T-helper 1 cell treated with Interleukin-12 subunit alpha and Interleukin-12 subunit beta and Interleukin-4 antibody, amounts not matched to agents 30 ng/mL and 1 ng/mL, for 36 hours (primary cell): ENCODE measurements at places on chromosomes 3 and 15. TPM values are rescaled to one million over a fixed set of nuclear protein-coding genes. Genes with fewer than 3 reads are reported as not detected.

RUVBL1 gene
- 58.3 and 58.8 TPM in 2 replicates for total RNA-seq

MYRIP gene
- total RNA-seq, result not detected in 2 replicates

GMPS gene
- total RNA-seq, result 75.2 and 89.2 TPM in 2 replicates

OR5K3 gene
- total RNA-seq, result not detected in 2 replicates

INKA1 gene
- 0.27 and 0.73 TPM in 2 replicates for total RNA-seq

NME9 gene
- 0.71 TPM in 1 of 2 replicates, not detected in the other for total RNA-seq

ZNF502 gene
- 0.49 and 0.56 TPM in 2 replicates for total RNA-seq

EFHB gene
- 0.37 TPM in 1 of 2 replicates, not detected in the other for total RNA-seq

CXCR6 gene
- total RNA-seq, result 91.7 and 93.7 TPM in 2 replicates

SLC27A2 gene
- total RNA-seq, result 44.6 and 45.3 TPM in 2 replicates

CCDC191 gene
- total RNA-seq, result 2.6 and 3.6 TPM in 2 replicates

CEP152 gene
- total RNA-seq, result 21.4 and 25.0 TPM in 2 replicates
